Renal cortical epithelial cell (primary cell): ENCODE measurements at places on chromosomes 3 and 15. TPM values are rescaled to one million over a fixed set of nuclear protein-coding genes. Genes with fewer than 3 reads are reported as not detected.
A peak's percentile ranks its signal among the peaks of the same experiment; 100 is the strongest.

BLM gene
- 0.89 and 4.3 TPM in 2 replicates for total RNA-seq

TRIP4 gene
- 13.2 and 24.0 TPM in 2 replicates for total RNA-seq

GRCh38 chr3:54897028-54897711, 30.7 kb downstream of the LRTM1 start:
- peak; percentile 45 for DNase-seq

DNA sequence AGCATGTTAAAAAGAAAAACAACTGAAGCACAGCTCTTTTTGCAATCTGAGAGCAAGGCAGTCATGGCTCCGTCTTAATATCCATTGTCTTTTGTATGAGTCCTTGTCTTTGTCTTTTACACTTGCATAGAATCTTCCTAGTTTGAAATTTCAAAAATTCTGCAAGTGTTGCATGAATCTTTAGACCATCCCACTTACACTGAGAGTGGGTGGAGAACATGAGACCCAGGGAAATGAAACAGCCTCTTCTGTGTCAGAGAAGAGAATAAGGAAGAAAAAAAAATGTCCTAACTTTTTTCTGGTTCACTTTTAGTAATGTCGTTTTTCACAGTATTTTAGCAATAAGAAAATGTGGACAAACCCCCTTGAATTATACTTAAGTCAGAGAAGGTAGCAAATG, 12.1 kb upstream of the DCLK3 start:
- DNase-seq, result no peak

- DNase-seq, result peak; percentile 71
Observed at GRCh38 chr3:52552089-52552488, 15.7 kb downstream of the UQCC5 start.

GRCh38 chr3:37538747-37539146, 322.9 kb upstream of the CTDSPL start:
- DNase-seq, result no peak

- no peak for DNase-seq
Observed at GRCh38 chr3:100106094-100106493, 8.2 kb downstream of the FILIP1L start.

- DNase-seq, result peak; percentile 63
Observed at GRCh38 chr3:171772427-171773056, 37.7 kb downstream of the PLD1 start.
